Astrocyte (in vitro differentiated cells and primary cell): ENCODE measurements at places on chromosomes 6 and 20. TPM values are rescaled to one million over a fixed set of nuclear protein-coding genes. Genes with fewer than 3 reads are reported as not detected.

DNA sequence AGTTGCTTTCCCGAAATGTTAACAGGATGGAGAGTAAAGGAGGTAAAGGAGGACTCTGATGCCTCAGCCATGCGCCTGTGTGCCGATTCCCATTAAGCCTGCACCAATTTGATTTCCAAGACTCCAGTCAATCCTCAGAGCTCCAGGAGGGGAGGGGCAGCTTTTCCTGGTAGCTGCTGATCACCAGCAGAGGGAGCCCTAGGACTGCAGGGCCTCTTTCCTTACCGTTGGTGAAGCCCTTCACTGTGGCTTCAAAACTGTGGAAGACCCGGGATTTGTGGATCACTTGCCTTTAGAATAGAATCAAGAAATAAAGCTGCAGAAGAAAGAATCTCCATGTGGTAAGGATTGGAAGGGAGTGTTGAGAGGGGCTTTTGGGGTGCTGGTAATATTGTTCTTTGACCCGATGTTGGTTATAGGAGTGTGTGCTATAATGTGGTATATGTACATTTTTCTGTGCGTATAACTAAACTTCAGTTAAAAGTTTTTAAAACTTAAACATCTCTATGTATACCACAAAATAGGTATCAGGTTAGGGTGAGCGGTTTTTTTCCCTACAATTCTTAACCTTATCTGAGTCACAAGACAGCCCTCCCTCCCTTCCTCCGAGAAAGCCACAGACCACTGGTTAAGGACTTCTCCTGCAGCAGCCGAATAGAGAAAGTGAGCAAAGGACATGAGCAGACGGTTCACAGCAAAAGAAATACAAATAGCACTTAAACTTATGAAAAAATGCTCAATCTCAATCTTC is 6.9 kb upstream of the OSER1 start:
- H3K27ac ChIP-seq: no peak overlapping the region
- H3K4me1 ChIP-seq: no peaks in the 10 kb centered on the region
- H3K4me3 ChIP-seq: no peak overlapping the region

GRCh38 chr6:20186981-20187380 is 25.3 kb downstream of the MBOAT1 start:
- H3K36me3 ChIP-seq: no peaks in the 10 kb centered on the region
- H3K4me3 ChIP-seq: no peak overlapping the region
- DNase-seq: peak; percentile 44
- H3K4me1 ChIP-seq: no peaks in the 10 kb centered on the region
- H3K27me3 ChIP-seq: no peaks in the 10 kb centered on the region

- H3K4me3 ChIP-seq: peak overlapping the region; percentile 73
- H3K4me1 ChIP-seq: peaks cover 26% of the 10 kb centered on the region
- peak overlapping the region; percentile 95 for H3K27ac ChIP-seq
- H3K27me3 ChIP-seq: no peaks in the 10 kb centered on the region
Measured at GRCh38 chr20:32356622-32357374, 1.3 kb upstream of the ASXL1 start.

PREP gene
- 55.4 and 56.0 TPM in 2 replicates for total RNA-seq

COL9A3 gene
- total RNA-seq: 43.0 and 54.3 TPM in 2 replicates

WDR46 gene
- total RNA-seq: 59.7 and 63.7 TPM in 2 replicates

CLPSL1 gene
- not detected in 2 replicates for total RNA-seq

- H3K4me1 ChIP-seq: peaks cover 8% of the 10 kb centered on the region
- no peak overlapping the region for H3K4me3 ChIP-seq
- no peaks in the 10 kb centered on the region for H3K36me3 ChIP-seq
- DNase-seq: peak; percentile 84
- H3K27ac ChIP-seq: no peak overlapping the region
Measured at GRCh38 chr6:41976794-41977484, 35.3 kb upstream of the CCND3 start.

DNA sequence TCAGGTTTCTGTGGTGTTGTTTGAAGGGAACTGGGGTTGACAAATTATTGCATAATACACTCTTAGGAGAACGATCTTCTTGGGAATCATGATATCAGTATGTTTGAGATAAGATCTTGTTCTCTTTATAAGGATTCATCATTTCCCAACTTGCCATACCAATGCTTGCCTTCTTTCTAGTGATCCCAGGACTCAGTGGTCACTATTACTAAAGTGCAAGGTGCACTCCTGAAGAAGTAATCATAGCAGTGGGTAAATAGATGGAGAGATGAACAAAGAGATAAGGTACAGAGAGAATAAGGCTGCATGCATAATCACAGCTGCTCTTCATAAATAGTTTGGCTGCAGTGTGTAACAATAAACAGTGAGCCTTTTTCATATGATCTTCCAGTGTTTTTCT is 404.0 kb downstream of the DOK5 start:
- no peaks in the 10 kb centered on the region for H3K36me3 ChIP-seq
- no peaks in the 10 kb centered on the region for H3K4me1 ChIP-seq
- no peak for DNase-seq
- H3K27ac ChIP-seq: no peak overlapping the region
- no peaks in the 10 kb centered on the region for H3K27me3 ChIP-seq

SEL1L2 gene
- total RNA-seq: not detected in 2 replicates

DNA sequence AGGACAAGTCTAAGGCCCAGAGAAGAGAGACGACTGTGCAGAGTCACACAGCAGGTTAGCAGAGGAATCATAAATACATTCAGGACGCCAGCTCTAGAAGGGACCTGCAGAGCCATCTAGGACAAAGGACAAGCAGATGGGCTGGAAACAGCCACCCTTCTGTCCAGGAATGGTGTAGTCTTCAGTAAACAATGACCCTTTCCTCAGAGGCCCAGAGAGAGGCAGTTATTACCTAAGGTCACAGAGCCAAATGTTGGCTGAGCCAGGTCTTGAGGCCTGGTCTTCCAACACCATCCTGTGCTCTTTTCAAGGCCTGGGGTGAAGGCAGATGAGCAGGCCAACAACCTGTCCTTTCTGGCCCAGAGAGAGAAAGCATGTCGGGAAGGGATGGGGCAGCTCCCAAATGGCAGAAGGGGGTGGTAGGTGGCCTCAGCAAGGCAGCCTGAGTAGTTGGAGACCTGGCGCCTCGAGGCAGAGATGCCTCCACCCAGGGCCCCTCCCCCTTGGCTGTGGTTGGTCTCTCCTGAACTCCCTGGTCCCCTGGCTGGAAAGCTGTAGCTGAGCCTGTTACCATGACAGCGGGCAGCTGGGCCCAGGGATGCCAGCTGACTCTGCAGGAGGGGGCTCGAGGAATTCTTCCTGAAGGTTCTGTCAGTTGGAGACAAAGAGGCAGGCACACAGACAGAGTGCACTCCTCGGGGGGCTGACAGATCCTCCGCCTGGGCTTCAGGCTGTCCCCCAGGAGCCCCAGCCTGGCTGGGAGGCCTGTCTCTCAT is 24.8 kb downstream of the EPB41L1 start:
- H3K4me3 ChIP-seq: no peak overlapping the region
- peaks cover 7% of the 10 kb centered on the region for H3K4me1 ChIP-seq
- H3K36me3 ChIP-seq: peaks cover 2% of the 10 kb centered on the region
- H3K27ac ChIP-seq: no peak overlapping the region

- DNase-seq: no peak
- no peaks in the 10 kb centered on the region for H3K27me3 ChIP-seq
- H3K4me3 ChIP-seq: no peak overlapping the region
- H3K27ac ChIP-seq: no peak overlapping the region
- no peaks in the 10 kb centered on the region for H3K36me3 ChIP-seq
- no peaks in the 10 kb centered on the region for H3K4me1 ChIP-seq
Measured at GRCh38 chr20:11776687-11777086, 141.0 kb upstream of the BTBD3 start.

- H3K36me3 ChIP-seq: no peaks in the 10 kb centered on the region
- no peak overlapping the region for H3K4me3 ChIP-seq
- peaks cover 7% of the 10 kb centered on the region for H3K4me1 ChIP-seq
- no peak for DNase-seq
- no peaks in the 10 kb centered on the region for H3K27me3 ChIP-seq
Measured at GRCh38 chr6:5229356-5229755, 31.4 kb downstream of the LYRM4 start.

- peaks cover 8% of the 10 kb centered on the region for H3K27me3 ChIP-seq
- no peak for DNase-seq
Measured at GRCh38 chr20:618980-619379, 8.9 kb upstream of the TCF15 start.

OXT gene
- not detected in 2 replicates for total RNA-seq

DNA sequence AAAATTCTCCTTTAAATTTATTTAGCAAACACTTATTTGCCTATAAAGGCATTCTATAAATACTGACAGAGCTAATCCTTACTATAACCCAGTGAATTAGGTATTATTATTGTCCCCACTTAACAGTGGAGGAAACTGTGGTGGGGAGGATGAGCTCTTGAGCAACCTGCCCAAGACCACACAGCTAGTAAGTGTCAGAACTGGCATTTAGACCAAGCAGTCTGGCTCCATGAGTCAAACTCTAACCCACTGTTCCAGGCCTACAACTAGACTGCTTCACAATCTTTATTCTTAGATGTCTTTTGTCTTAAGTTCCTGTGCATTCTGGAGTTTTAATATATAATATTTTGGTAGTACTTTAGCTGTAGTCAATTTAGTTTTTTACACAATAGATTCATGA is 530.8 kb downstream of the BCKDHB start:
- H3K36me3 ChIP-seq: no peaks in the 10 kb centered on the region
- H3K27ac ChIP-seq: peak overlapping the region; percentile 16
- no peak overlapping the region for H3K4me3 ChIP-seq
- H3K27me3 ChIP-seq: no peaks in the 10 kb centered on the region
